ENCODE measurements at places on chromosomes 3 and 15. TPM values are rescaled to one million over a fixed set of nuclear protein-coding genes. Genes with fewer than 3 reads are reported as not detected.

DNA sequence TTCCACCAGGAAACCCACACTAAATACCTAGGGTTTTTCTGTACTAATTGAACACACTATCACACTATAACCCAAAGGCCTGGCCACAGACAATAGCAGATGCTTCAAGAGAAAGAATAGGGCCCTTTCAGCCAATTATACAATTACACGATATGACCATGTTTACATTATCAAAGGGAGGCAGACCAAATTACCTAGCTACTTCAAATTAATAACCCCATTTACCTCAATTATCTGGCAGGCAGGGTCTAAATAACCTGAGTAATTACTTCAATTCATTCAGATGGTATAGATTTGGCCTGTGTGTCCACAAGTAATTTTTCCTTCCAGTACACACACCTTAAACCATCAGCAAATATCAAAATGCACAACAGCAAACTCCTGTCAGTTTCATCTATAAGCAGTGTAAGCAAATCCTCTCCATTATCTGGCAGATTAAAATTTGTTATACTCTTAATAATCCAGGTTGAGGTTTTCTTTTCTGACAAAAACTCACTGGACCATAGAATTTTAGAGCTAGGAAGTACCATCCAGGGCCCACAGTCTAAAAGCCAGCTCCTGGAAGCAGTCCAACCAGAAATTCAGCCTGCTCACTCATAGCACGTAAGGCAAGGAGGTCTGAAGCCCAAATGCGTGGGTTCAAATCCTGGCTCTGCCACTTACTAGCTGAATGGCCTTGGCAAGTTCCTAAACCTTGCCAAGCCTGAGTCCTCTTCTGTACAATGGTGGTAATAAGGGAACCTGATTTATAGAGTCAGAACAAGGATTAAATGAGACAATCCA lies 51.8 kb downstream of the RFTN1 start:
- no peak overlapping the region for H3K4me3 ChIP-seq
- H3K36me3 ChIP-seq = no peaks in the 10 kb centered on the region
- peaks cover 11% of the 10 kb centered on the region for H3K4me1 ChIP-seq
- H3K27ac ChIP-seq = no peak overlapping the region

GRCh38 chr3:128100161-128100560 lies 23.5 kb downstream of the RUVBL1 start:
- H3K4me1 ChIP-seq = peaks cover 29% of the 10 kb centered on the region
- H3K4me3 ChIP-seq = no peak overlapping the region
- DNase-seq = no peak
- no peaks in the 10 kb centered on the region for H3K27me3 ChIP-seq
- no peak overlapping the region for H3K27ac ChIP-seq

DNA sequence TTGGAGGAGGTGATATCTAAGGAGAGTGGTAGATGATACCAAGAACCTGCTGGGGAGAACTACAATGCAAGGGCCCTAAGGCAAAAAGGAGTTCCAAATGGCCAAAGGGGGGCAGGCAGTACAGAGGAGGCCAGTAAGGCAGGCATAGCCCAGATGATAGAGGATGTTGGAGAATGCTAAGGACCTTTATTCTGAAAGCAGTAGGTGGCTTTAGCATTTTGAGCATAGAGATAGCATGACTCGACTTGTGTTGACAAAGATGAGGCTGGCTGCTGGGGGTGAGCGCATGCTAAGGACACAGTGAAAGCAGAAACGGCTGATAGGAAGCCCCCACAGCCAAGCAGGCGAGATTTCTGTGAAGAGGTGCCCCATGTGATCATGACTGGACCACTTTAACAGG lies 419.3 kb downstream of the ERC2 start:
- peaks cover under 1% of the 10 kb centered on the region for H3K27me3 ChIP-seq
- H3K27ac ChIP-seq = no peak overlapping the region
- no peak for DNase-seq
- no peak overlapping the region for H3K4me3 ChIP-seq

GRCh38 chr3:169365993-169366915 lies 297.3 kb downstream of the MECOM start:
- H3K36me3 ChIP-seq = no peaks in the 10 kb centered on the region
- no peak overlapping the region for H3K4me3 ChIP-seq
- no peak for DNase-seq
- H3K27me3 ChIP-seq = peaks cover 36% of the 10 kb centered on the region

- peaks cover 3% of the 10 kb centered on the region for H3K36me3 ChIP-seq
- peaks cover 3% of the 10 kb centered on the region for H3K27me3 ChIP-seq
- H3K4me1 ChIP-seq = peaks cover 38% of the 10 kb centered on the region
- H3K4me3 ChIP-seq = no peak overlapping the region
These were observed 94.3 kb upstream of the TLE3 start for GRCh38 chr15:70192041-70192440.

GRCh38 chr15:81285461-81285860 lies 38.5 kb downstream of the STARD5 start:
- H3K4me3 ChIP-seq = no peak overlapping the region
- no peak for DNase-seq
- H3K27ac ChIP-seq = no peak overlapping the region
- peaks cover 17% of the 10 kb centered on the region for H3K27me3 ChIP-seq

The SMAD6 gene
- 176 TPM for total RNA-seq

Data from mesothelial cell of epicardium (in vitro differentiated cells).